ENCODE measurements at places on chromosomes 2 and 18.

GRCh38 chr2:89837962-89838625 lies 1146.6 kb downstream of the RPIA start:
- DNase-seq: no peak

GRCh38 chr2:184370954-184371353 lies 227.4 kb upstream of the ZNF804A start:
- no peak for DNase-seq

- no peak for DNase-seq
Observed at GRCh38 chr2:230984393-230985220, 11.3 kb upstream of the SPATA3 start.

GRCh38 chr2:23925702-23926289 lies 1.1 kb downstream of the ATAD2B start:
- peak; percentile 68 for DNase-seq

- DNase-seq: no peak
Observed at GRCh38 chr2:30255466-30256408, 24.4 kb downstream of the LBH start.

- no peak for DNase-seq
Observed at GRCh38 chr2:67219651-67220050, 177.5 kb upstream of the ETAA1 start.

DNA sequence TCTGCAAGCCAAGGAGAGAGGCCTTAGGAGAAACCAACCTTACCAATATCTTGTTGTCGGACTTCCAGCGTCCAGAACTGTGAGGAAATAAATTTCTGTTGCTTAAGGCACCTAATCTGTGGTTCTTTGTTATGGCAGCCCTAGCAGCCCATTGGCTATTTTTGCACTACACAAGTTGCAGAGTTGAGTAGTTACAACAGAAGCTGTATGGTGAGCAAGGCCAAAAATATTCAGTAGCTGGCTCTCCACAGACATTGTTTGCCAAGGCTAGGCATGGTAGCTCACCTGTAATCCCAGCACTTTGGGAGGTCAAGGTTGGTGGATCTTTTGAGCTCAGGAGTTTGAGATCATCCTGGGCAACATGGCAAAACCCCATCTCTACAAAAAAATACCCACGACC lies 27.1 kb upstream of the SCYGR1 start:
- DNase-seq: no peak

DNA sequence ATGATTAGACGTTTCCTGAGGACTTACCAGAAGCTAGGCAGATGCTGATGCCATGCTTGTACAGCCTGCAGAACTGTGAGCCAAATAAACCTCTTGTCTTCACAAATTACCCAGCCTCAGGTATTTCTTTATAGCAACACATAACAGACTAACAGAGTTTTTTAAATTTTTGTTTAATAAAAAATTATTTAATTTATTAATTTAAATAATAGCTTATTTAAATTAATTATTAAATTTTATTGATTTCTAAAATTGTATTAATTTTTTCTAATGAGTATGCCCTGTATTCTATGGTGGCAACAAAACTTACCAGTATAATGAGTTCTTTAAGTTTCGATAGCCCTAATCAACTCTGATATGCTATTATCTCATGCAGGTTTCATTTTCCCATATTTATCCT lies 259.8 kb downstream of the IKZF2 start:
- no peak for DNase-seq

- no peak for DNase-seq
Observed at GRCh38 chr18:14975431-14975830, 227.5 kb downstream of the ANKRD30B start.

- DNase-seq: peak; percentile 72
Observed at GRCh38 chr2:241774419-241775222, 2.0 kb upstream of the GAL3ST2 start.

GRCh38 chr18:37567061-37567993 lies 1.7 kb upstream of the CELF4 start:
- no peak for DNase-seq

DNA sequence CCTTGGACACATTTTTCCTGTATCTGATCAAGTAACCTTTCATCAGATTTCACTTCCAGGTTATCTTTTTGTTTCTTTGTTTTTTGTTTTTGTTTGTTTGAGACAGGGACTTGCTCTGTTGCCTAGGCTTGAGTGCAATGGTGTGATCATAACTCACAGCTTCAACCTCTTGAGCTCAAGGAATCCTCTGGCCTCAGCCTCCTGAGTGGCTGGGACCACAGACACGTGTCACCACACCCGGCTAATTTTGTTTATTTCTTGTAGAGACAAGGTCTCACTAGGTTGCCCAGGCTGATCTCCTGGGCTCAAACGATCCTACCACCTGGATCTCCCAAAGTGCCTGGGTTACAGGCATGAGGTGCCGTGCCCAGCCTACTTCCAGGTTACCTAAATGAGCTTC lies 124.9 kb downstream of the L3MBTL4 start:
- no peak for DNase-seq

DNA sequence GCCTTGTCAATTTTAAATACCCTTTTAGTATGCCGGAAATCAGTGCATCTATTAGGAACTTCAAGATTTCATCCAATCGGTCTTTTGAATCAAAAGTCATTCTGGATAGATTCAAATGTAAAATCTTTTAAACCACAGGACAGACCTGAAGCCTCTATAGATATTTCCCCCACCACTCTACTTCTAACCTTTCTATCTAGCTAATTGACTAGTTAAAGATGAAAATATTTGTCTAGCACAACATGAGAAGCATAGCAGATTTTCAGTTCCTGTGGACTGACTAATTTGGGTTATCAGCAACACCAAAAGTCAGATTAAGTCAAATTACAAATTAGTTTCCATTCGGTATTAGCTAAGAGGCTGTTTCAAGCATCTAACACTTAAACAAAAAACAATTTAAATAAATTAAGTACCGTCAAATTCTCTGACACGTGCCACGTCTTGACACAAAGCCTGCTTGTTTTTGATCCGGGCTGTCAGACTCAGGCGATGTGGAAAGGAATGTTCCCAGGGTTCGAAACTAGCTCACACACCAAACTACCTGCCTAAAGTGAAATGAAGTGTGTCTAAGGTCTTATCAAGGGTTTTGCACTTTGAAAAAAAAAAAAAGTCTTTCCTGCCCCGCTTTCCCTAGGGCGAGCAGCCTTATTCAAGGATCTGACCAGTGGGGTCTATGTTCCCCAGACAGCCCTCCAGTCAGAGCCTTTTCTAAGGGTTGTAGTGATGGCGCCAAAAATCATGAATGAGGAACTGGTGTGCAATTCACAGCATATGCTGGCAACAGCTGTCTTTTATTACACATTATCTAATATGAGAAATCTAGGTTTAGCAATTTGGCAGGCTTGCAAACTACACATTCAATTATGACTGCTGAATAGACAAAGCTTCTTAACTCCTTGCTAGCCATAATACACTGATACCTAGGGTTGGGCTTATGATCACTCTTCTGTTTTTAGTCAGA lies 4.7 kb downstream of the CYTIP start:
- DNase-seq: no peak

DNA sequence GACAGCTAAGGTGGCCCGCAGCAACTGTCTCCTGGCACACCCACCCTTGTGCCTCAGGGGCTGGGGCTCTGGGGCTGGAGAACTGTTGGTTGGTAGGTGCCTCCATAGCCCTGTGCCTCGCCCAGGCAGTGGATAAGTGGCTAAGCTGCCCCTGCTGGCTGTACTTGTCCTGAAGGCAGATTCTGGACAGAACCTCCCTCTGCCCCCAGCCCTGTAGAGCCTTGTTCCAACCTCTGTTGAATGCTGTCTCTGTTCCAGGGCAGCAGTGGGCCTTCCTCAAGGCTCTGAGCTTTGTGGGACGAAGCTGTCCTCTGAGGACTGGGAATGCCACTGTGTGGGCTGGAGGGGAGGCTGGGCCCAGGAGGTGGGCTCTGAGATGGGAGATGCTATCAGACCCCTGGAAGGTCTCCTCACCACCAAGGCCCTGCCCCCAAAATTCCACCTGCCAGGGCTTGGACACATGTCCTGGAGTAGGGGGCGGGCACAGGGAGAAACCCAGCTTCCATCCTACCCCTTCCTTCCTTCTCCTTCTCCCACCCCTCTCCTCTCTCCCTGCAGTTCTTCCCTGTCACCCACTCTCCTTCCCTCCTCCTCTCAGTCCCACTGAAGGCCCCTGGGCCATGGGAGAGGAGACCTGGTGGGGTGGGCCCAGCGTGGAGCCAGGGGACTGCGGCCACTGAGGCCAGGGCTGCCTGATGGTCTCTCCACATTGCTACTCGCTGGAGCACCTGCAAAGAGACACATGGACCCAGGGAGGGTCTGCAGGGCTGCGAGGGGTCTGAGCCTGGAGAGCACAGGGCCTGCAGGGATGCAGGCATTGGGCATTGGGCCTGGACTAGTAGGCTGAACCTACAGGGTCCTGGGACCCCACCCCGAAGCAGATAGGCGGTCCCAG lies 1.7 kb upstream of the PDCD1 start:
- no peak for DNase-seq

DNA sequence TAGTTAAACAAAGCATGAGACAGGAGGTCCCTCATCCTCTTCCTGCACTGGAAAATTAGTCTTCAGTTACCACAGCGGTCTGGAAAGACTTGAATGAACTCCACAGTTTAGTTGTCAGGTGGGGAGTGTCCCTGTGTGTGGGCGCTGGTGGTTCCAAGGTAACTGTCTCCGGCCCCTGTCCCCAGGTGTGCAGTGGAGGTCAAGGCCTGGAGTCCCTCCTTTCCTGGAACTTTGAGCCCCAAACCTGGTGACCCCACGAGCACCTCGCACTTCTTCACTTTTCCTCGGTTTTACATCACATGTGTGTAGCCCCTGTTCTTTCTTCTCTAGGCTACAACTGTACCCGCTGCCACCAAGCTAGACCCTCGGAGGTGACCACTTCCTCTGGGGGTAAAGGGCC lies 28.0 kb upstream of the INHBB start:
- DNase-seq: no peak

GRCh38 chr2:34851804-34852203 lies 1252.7 kb upstream of the FAM98A start:
- no peak for DNase-seq

GRCh38 chr2:172582656-172583055 lies 26.8 kb downstream of the PDK1 start:
- DNase-seq: no peak

DNA sequence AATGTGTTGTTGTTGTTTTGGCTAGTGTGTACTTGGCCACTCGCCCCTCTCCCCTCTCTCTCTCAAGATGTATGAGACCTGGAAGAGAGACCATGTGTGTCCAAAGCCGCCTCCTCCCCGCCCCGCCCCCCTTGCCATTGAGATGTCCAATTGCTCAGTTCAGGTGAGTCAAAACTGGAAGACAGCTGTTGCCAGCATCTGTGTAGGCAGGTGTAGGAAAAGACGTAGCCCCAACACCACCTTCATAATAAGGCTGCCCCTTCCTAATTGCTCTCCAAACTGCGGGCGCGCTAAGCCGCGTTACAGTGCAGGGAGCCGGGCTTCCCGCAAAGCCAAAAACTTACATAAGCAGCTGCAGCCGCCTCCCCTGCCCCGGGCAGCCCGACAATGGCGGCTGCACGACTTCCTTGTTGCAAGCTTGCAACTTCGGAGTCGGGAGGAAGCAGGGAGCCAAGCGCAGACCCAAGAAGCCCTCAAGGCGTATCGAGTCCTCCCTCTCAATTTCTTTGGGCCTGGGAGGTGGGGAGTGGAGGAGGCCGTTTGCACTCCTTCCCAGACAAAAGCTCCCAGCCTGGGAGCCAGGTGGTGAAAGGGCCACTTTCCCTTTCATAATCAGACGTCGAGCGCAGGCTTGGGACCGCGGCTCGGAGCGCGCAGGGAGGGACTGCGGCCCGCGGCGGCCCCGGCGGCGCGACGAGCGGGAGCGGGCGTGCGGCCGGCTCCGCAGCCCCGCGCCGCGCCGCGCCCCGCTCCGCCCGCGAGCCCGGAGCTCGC lies 882 bp downstream of the ZBTB14 start:
- peak; percentile 83 for DNase-seq

GRCh38 chr2:61557381-61557780 lies 19.2 kb upstream of the XPO1 start:
- DNase-seq: no peak

DNA sequence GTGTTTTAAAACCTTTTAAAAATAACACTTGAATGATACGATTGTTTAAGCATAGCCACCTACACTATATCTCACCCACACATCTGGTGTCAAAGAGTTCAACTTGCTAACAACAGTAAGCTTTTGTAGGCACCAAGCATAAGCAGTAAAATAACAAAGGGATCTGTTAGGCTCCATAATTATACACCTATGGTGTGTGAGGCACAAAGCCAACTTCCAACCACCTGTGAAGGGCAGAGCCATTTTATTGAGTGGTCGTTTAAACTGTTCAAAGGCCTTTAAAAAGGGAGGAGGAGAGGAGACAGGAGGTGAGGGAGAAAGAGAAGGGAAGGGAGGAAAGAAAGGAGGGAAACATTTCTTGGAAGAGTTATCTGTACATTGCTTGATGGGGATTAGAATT lies 27.9 kb downstream of the NEMP2 start:
- DNase-seq: peak; percentile 71

DNA sequence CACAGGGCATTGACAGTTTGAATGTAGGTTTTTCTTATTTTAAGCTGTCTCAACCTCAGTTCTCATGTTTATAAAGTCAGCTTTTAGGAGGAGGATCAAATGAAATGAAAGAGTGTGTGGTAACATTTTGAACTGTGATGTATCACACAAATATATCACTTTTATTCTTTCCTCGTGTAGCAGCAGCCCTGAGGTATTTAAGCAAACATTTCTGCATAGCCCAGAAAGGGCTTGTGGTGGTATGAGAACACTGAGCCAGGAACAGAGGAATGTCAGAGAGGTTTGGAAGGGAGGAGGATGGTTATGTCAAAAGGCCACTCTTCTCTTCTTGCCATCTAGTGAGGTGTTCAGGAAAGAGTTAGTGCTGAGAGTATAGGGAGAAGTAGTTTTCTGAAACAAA lies 150.2 kb downstream of the PARD3B start:
- DNase-seq: no peak

Data from left colon (tissue), 2 donors.